ENCODE measurements at places on chromosomes 4 and X.

DNA sequence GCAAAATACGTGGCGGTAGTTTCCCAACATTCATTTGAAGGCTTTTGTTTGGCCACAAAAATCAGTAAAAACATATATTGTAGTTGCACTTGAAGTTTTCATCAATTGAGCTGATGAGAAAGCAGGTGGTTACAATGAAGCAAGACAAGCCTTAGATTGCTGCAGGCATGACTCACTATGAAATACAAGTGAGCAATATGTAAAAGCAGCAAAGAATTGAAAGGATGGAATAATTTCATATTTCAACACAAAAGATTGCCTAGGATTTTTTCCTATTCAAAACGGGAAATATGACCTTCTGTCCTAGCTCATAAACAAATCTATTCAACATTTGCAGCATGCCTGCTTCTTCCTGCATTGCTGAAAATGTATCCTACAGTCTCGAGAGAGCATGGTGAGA, 190.9 kb upstream of the BANK1 start:
- peaks cover 17% of the 10 kb centered on the region for H3K4me1 ChIP-seq
- no peaks in the 10 kb centered on the region for H3K36me3 ChIP-seq
- H3K27ac ChIP-seq = no peak overlapping the region
- H3K4me3 ChIP-seq = no peak overlapping the region

GRCh38 chr4:1310796-1311631, 21.3 kb downstream of the MAEA start:
- no peak for DNase-seq
- no peak overlapping the region for H3K27ac ChIP-seq
- peaks cover 14% of the 10 kb centered on the region for H3K36me3 ChIP-seq
- no peak overlapping the region for H3K4me3 ChIP-seq

GRCh38 chrX:24081661-24082154, 27.0 kb downstream of the EIF2S3 start:
- no peak overlapping the region for H3K27ac ChIP-seq
- H3K36me3 ChIP-seq = no peaks in the 10 kb centered on the region
- H3K4me3 ChIP-seq = no peak overlapping the region
- peak; percentile 86 for DNase-seq
- no peaks in the 10 kb centered on the region for H3K27me3 ChIP-seq

- no peak within 1 kb of the TSS for H3K27ac ChIP-seq
- H3K27me3 ChIP-seq = no peaks in the 10 kb centered on the region
- no peaks in the 10 kb centered on the region for H3K4me1 ChIP-seq
- H3K36me3 ChIP-seq = no peaks in the 10 kb centered on the region
Measured at GRCh38 chr4:118034053-118034785, at the start of gene NDST3. Gene NDST3, plus strand, starts transcription at chr4:118034486. Its CDS starts 19,425 bp downstream, at chr4:118053911.

DNA sequence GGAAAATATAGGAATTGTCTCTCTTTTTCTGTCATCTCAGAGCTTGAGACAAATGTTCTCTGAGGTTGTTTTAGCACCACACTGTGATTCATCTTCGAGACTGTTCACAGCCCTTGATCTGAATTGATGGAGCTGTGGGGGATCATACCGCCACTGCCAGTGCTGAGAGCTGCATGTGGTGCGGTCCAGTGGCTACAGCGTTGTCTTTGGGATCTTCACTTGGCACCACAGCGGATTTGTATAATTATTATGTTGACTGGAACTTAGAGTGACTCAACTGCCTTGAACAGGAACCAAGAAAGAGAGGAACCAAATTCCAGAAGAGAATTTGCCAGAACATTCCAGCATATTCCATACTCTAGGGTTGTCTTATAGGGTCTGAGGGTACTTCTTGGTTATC, 29.1 kb downstream of the TBL1X start:
- no peak overlapping the region for H3K27ac ChIP-seq
- H3K27me3 ChIP-seq = no peaks in the 10 kb centered on the region
- DNase-seq = no peak

GRCh38 chr4:1405636-1406393, 427 bp downstream of the NKX1-1 start:
- H3K4me3 ChIP-seq = no peak overlapping the region
- H3K4me1 ChIP-seq = no peaks in the 10 kb centered on the region
- no peak for DNase-seq
- H3K27ac ChIP-seq = no peak overlapping the region
- H3K36me3 ChIP-seq = no peaks in the 10 kb centered on the region

- no peak overlapping the region for H3K4me3 ChIP-seq
- H3K4me1 ChIP-seq = no peaks in the 10 kb centered on the region
- H3K36me3 ChIP-seq = no peaks in the 10 kb centered on the region
- H3K27me3 ChIP-seq = no peaks in the 10 kb centered on the region
- H3K27ac ChIP-seq = no peak overlapping the region
Measured at GRCh38 chr4:116243431-116243830, 841.9 kb downstream of the TRAM1L1 start.

- no peaks in the 10 kb centered on the region for H3K36me3 ChIP-seq
- H3K27ac ChIP-seq = no peak overlapping the region
- H3K27me3 ChIP-seq = no peaks in the 10 kb centered on the region
- H3K4me3 ChIP-seq = no peak overlapping the region
- no peak for DNase-seq
Measured at GRCh38 chr4:151743128-151743854, 17.5 kb downstream of the GATB start.

GRCh38 chr4:145482209-145483037, 770 bp downstream of the SMAD1 start:
- H3K4me1 ChIP-seq = peaks cover 22% of the 10 kb centered on the region
- DNase-seq = no peak
- no peak overlapping the region for H3K4me3 ChIP-seq
- H3K27ac ChIP-seq = no peak overlapping the region

DNA sequence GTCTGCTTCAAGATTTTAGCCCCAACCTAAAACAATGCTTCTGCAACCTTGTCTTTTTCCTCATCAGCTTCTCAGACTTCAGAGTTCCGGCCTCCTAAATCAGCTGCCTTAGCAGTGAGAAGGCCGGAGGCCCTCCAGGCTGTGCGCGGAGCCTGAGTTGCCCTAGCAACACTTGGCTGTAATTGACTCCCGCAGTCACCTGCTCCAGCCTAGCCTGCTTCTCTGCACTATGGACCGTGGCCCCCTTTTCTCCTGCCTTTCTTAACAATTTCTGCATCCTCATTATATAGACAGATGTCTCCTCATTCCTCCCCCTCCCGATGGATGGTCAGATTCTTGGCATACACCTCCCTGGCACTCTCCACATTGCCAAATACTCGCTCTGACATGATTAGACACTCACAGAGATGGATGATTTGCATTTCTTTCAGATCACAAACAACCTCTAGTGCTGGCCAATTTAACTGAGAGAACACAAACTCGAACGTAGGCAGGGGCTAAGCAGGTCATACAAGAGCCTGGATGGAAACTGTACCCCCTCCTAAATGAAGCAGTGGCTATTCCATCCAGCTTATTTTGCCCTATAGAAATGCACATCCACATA, 9.5 kb upstream of the HUWE1 start:
- no peaks in the 10 kb centered on the region for H3K27me3 ChIP-seq
- no peak overlapping the region for H3K27ac ChIP-seq
- no peaks in the 10 kb centered on the region for H3K36me3 ChIP-seq
- no peak overlapping the region for H3K4me3 ChIP-seq

GRCh38 chr4:78622253-78622979, 70.8 kb downstream of the ANXA3 start:
- H3K4me3 ChIP-seq = no peak overlapping the region
- no peak overlapping the region for H3K27ac ChIP-seq
- no peak for DNase-seq
- no peaks in the 10 kb centered on the region for H3K36me3 ChIP-seq

GRCh38 chr4:165016971-165017370, 14.8 kb upstream of the TRIM60 start:
- H3K4me1 ChIP-seq = no peaks in the 10 kb centered on the region
- no peak overlapping the region for H3K27ac ChIP-seq
- no peaks in the 10 kb centered on the region for H3K27me3 ChIP-seq
- no peaks in the 10 kb centered on the region for H3K36me3 ChIP-seq
- H3K4me3 ChIP-seq = no peak overlapping the region

DNA sequence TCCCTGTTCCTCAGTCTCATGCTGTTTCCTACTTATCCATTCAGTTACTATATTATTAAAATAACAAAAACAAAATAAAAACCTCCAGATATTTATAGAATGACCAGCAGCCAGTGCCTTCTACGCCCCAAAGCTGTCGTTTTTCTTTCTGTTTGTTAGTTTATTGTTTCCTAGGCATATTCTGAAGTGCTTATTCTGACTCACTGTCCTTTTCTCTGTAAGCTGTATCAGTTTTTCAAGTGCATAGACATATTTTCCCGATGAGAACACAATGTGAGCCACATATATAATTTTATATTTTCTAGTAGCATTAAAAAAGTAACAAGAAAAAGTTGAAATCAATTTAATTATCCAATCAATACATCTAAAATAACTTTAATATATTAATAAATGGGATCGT, 2158.6 kb upstream of the TENM3 start:
- H3K4me3 ChIP-seq = no peak overlapping the region
- no peak overlapping the region for H3K27ac ChIP-seq
- no peaks in the 10 kb centered on the region for H3K36me3 ChIP-seq
- no peaks in the 10 kb centered on the region for H3K4me1 ChIP-seq

GRCh38 chr4:173191623-173192041, 23.0 kb downstream of the GALNT7 start:
- H3K4me1 ChIP-seq = peaks cover 72% of the 10 kb centered on the region
- no peaks in the 10 kb centered on the region for H3K27me3 ChIP-seq
- no peak overlapping the region for H3K4me3 ChIP-seq
- no peak overlapping the region for H3K27ac ChIP-seq
- DNase-seq = no peak

DNA sequence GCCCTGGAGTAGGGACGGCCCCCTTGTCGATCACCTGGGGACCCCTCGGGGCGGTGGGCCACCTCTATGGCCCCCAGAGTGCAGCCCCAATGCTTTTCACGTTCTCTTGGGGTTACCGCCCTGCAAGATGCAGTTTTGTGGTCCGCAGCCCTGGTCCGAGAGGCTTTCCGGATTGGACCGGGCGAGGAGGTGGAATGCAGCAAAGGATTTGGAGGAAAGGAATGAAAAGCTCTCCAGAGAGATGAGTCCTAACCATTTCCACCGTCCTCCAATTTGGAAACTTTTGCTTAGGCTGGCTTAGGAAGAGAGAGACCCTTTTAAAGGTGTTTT, 601 bp downstream of the SLC25A43 start:
- no peak overlapping the region for H3K27ac ChIP-seq
- no peak for DNase-seq
- no peaks in the 10 kb centered on the region for H3K36me3 ChIP-seq
- H3K4me1 ChIP-seq = peaks cover 11% of the 10 kb centered on the region
- peak overlapping the region; percentile 65 for H3K4me3 ChIP-seq

GRCh38 chrX:13661735-13662288, 8.9 kb downstream of the TCEANC start:
- H3K27ac ChIP-seq = no peak overlapping the region
- DNase-seq = no peak
- H3K27me3 ChIP-seq = no peaks in the 10 kb centered on the region
- H3K4me3 ChIP-seq = no peak overlapping the region

- H3K36me3 ChIP-seq = no peaks in the 10 kb centered on the region
- no peaks in the 10 kb centered on the region for H3K27me3 ChIP-seq
- no peak overlapping the region for H3K4me3 ChIP-seq
- no peak overlapping the region for H3K27ac ChIP-seq
- DNase-seq = no peak
Measured at GRCh38 chrX:17375367-17375636, 302 bp downstream of the NHS start.

DNA sequence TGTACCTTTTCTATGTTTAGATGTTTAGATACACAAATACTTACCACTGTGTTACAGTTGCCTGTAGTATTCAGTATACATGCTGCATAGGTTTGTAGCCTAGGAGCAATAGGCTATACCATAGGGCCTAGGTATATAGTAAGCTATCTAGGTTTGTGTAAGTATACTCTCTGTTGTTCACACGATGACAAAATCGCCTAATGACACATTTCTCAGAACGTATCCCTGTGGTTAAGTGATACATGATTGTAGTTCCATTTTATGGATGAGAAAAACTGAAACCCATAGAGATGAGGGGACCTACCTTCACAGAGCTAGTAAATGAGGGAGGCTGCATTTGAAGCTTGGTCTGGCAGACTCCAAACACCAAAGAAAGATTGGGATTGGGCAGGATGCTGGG, 79.4 kb upstream of the EFNB1 start:
- H3K27ac ChIP-seq = no peak overlapping the region
- no peaks in the 10 kb centered on the region for H3K36me3 ChIP-seq
- no peak overlapping the region for H3K4me3 ChIP-seq
- no peak for DNase-seq
- H3K4me1 ChIP-seq = no peaks in the 10 kb centered on the region

DNA sequence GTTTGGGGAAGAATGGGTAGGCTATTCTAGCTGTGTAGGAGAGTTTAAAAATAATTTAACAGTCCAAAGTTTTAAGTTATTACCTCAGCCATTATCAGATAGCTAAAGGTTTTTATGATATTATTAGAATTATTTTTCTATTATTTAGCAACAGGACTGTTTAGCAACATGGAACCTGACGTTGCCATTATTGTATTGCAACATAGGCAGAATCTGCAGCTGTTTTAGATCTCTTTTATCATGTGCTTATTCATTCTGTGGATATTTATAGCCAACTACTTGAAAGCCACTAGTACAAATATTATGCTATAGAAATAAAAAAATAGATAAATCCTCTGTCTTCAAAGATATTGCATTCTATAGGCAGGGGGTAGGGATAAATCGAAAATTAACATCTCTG, 382.0 kb upstream of the TRAM1L1 start:
- no peaks in the 10 kb centered on the region for H3K36me3 ChIP-seq
- no peak overlapping the region for H3K27ac ChIP-seq
- DNase-seq = no peak
- H3K4me3 ChIP-seq = no peak overlapping the region
- no peaks in the 10 kb centered on the region for H3K4me1 ChIP-seq

- H3K36me3 ChIP-seq = no peaks in the 10 kb centered on the region
- H3K4me1 ChIP-seq = no peaks in the 10 kb centered on the region
- no peak overlapping the region for H3K27ac ChIP-seq
- DNase-seq = no peak
- no peak overlapping the region for H3K4me3 ChIP-seq
Measured at GRCh38 chrX:69019073-69019890, 146.0 kb downstream of the PJA1 start.

DNA sequence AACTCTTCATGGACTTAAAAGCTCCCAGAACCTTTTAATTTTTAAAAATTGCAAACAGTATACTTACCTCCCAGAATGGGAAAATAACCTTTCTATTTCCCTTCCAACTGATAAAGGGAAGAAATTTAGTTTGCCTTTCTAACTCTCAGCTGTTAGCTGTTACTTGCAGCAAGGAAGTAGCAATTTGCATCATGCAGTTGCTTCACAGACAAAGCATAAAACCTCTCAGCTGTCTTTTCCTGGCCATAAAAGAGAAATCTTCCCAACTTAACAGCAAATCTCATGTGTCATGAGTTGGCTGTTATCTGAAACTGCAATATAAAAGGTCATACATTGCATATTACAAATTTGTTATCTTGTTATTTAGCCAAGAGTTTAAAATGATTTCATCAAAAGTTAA, 18.4 kb downstream of the C4orf17 start:
- H3K36me3 ChIP-seq = no peaks in the 10 kb centered on the region
- no peak overlapping the region for H3K27ac ChIP-seq
- no peak for DNase-seq
- H3K4me1 ChIP-seq = no peaks in the 10 kb centered on the region

All from Karpas-422 (cell line).